CD4-positive, CD25-positive, alpha-beta regulatory T cell (primary cell): ENCODE measurements at places on chromosomes 2 and 18. TPM values are rescaled to one million over a fixed set of nuclear protein-coding genes. Genes with fewer than 3 reads are reported as not detected.

DNA sequence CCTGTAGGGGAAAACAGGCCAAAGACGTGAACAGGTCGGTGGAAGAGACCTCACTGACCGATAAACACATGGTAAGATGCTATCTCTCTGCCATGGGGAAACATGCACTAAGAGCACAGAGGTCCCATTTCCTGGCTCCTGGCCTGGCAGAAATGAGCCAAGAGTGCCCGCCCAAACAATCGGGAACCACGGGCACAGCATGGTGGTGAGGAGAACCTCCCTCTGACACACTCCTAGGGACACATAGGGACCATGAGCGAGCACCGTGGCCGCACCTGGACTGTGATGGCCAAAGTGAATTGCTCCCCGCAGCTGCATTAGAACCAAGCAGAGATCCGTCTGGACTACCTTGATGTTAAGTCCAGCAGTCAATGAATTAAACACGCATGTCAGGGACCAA, 11.1 kb downstream of the HS6ST1 start:
- no peak for DNase-seq

- no peak for DNase-seq
Observed at GRCh38 chr2:109214651-109215371, 85.8 kb downstream of the SH3RF3 start.

MAPK4 gene
- total RNA-seq = not detected

SMARCAL1 gene
- total RNA-seq = 19.8 TPM

GREB1 gene
- 0.35 TPM for total RNA-seq

IL18RAP gene
- total RNA-seq = 0.44 TPM

CYRIA gene
- not detected for total RNA-seq

DNA sequence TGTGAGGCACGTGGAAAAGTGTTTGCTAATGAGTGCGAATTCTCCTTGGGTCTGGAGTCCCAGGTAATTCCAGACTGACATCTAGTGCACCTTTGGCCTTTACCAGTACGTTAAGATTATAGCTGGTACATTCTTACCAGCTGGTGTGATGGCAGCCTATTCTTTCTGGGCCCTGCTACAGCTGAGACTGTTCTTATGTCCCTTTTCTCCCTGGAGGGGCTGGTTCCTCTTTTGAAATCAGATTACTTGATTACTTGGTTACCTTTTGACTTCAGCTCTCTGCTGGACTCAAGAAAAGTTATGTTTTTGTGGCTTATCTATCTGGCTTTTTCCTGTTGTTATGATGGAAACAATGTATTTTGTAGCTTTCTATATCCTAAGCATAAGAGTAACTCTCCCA, 14.5 kb downstream of the CABYR start:
- no peak for DNase-seq

HMSD gene
- total RNA-seq = not detected

DBI gene
- 49.9 TPM for total RNA-seq

KANSL1L gene
- total RNA-seq = 7.3 TPM

LAMA1 gene
- total RNA-seq = not detected

PAX8 gene
- 1.8 TPM for total RNA-seq

DNA sequence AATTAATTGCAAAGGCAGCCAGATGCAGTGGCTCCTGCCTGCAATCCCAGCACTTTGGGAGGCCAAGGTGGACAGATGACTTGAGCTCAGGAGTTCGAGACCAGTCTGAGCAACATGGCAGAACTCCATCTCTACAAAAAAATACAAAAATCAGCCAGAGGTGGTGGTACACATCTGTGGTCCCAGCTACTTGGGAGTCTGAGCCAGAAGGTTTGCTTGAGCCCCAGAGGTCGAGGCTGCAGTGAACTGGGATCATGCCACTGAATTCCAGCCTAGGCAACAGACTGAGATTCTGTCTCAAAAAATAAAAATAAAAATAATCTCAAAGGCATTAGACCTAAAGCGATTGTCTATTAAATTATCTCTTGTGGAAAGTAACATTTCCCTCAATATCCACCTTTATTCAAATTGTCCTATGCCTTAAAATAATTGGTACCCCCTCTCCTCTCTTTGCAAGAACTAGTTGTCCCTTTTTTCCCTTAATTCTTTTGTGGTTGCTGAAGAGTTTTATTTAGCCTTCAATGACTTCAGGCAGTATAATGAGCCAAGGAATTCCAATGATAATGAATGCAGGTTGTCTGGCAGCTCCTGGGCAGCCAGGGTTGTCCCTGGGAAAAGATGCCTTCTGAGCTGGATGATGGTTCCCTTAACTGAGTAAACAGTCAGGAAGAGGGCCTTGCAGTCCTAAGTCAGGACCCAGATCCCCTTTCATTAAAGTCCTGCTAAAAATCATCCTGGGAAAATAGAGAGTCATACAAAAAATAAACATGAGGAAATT, 32.2 kb downstream of the GPR75 start:
- DNase-seq = no peak

- no peak for DNase-seq
Observed at GRCh38 chr18:45805551-45805950, 19.9 kb upstream of the SIGLEC15 start.

- peak; percentile 42 for DNase-seq
Observed at GRCh38 chr2:241354668-241355658, 1.1 kb upstream of the FARP2 start.

DNA sequence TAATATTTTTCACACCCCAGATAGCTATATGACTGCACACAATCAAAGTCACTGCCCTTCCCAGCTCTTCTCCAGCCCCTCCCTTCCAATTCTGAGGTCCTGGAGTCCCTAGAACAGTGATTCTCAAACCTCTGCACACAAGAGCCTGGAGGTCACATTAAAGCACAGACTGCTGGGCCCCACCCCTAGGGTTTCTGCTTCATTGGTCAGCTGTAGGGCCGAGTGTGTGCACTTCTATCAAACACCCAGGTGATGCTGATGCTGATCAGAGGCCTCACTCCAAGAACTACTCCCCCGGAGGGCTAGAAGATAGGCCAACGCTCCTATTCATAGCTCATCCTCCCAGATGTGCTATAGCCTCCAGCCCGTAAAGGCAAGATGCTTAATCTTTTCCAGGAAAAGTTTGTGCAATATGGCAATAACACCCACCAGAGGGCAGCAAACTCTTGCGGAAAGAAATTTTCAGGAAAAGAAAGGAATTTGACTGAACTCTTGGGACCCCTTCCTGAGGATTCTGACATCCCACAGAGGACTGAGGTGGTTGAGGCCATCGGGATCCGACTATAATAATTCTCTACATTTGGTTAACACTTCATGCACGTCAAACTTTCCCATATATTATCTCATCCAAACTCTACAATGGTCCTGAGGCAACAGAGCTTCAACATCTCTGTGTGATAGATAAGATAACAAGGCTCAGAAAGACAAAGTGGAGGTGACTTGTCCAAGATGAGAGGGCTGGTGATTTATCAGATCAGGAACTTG, 194.2 kb upstream of the PKDCC start:
- DNase-seq = peak; percentile 13

DNA sequence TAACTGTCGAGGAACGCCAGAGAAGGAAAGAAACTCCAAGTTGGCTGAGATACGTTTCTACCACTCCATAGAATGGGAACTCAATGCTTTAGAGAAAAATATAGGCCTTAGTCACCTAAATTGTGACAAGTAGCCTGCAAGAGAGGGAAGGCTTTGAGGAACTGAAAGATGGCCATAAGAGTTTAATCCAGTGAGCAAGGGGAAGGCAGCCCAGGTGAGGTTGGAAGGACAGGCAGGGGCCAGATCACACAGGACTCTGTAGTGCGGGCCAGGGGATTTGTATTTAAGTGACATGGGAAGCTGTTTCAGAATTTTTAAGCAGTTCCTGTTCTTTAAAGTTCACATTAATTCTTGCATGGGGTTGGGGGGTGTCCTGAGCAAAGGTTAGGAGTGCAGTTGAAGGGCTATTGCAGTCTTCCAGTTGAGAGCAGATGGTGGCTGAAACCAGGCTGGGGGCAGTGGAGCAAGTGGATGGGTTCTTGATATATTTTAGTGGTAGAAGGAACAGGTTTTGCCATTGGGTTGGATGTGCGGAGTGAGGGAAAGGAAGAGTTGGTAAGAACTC, 138.9 kb upstream of the PELI1 start:
- no peak for DNase-seq
